PC-3 (cell line): ENCODE measurements at places on chromosomes 6 and 20. TPM values are rescaled to one million over a fixed set of nuclear protein-coding genes. Genes with fewer than 3 reads are reported as not detected.

- H3K27ac ChIP-seq, result no peak overlapping the region
- no peaks in the 10 kb centered on the region for H3K27me3 ChIP-seq
Measured at GRCh38 chr6:142350309-142350708, 48.5 kb downstream of the ADGRG6 start.

GRCh38 chr20:39462416-39462945 is 500.3 kb downstream of the DHX35 start:
- H3K27ac ChIP-seq, result no peak overlapping the region
- no peak overlapping the region for H3K4me3 ChIP-seq
- no peaks in the 10 kb centered on the region for H3K27me3 ChIP-seq
- no peak for DNase-seq
- no peaks in the 10 kb centered on the region for H3K36me3 ChIP-seq

GRCh38 chr20:52614051-52614863 is 357.9 kb upstream of the TSHZ2 start:
- H3K36me3 ChIP-seq, result no peaks in the 10 kb centered on the region
- H3K27me3 ChIP-seq, result peaks cover 11% of the 10 kb centered on the region; the same call in 1 of the 2 replicates
- H3K4me3 ChIP-seq, result no peak overlapping the region
- DNase-seq, result no peak
- no peaks in the 10 kb centered on the region for H3K4me1 ChIP-seq

RHAG gene
- not detected in 2 replicates for total RNA-seq

PLA2G7 gene
- total RNA-seq, result 1.8 and 2.9 TPM in 2 replicates

- peaks cover 5% of the 10 kb centered on the region; the same call in 1 of the 2 replicates for H3K4me1 ChIP-seq
- H3K36me3 ChIP-seq, result no peaks in the 10 kb centered on the region
Measured at GRCh38 chr6:38708496-38708895, 5.6 kb upstream of the GLO1 start.
